Adrenal gland (tissue), 19 donors: ENCODE measurements at places on chromosomes 3 and 15. TPM values are rescaled to one million over a fixed set of nuclear protein-coding genes. Genes with fewer than 3 reads are reported as not detected.

- no peak for DNase-seq
These were observed 11.4 kb downstream of the CDIN1 start for GRCh38 chr15:36590838-36591237.

DNA sequence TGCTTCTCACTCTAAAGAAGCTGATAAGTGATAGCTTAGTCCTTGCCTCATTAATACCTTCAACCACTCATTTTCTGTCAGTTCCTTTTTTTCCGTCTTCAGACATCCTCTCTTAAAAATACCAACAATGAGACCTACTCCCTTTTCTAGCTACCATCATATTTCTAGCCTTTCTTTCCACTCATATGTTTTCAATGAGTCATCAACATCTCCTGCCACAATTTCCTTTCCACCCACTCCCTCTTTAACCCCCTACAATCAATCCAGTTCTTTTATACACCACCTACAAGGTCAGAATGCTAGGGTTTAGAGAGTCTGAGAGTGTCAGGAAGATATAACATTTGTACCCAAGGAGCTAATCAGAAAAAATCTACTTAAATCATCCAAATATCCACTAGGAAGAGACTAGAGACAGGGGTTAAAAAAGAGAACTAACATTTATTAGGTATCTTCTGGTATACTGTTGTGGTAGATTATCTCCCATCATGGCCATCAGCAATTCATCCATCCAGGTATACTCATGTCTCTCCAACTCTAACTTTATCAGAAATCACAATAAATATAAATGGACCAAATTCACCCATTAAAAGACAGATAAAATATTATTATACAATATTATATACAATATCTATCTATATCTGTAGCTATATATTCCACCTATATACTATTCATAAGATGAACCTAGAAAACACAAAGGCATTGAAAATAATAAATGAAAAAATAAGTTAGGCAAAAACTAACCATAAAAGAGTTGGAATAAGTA is 42.5 kb downstream of the MYLK start:
- no peak for DNase-seq

GRCh38 chr15:92226020-92226612 is 167.6 kb upstream of the ST8SIA2 start:
- peak; percentile 32 for DNase-seq

DNA sequence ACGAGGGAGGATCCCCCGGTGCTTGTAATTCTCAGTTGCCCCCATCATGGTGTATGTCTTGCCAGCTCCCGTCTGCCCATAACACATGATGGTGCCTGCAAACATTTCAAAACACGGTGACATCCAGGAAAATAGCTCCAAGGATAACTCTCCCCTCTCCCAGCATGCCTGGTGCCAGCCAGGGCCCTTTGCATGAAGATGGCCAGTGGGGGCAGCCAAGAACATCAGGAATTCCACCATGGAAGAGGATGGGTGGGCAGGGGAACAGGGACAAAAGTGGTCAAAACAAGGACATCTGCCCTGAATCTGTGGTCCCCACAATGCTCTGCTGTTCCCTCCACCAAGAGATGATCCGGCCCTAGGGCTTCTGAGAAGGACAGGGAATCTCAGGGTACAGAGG is 9.0 kb downstream of the KIF9 start:
- no peak for DNase-seq

GADL1 gene
- total RNA-seq: 0.07 TPM

RRP9 gene
- total RNA-seq: 29.1 TPM

SI gene
- total RNA-seq: not detected
